Activated T-helper 1 cell treated with anti-CD3 and anti-CD28 coated beads, Interleukin-2, amount 50 U/mL, for 16 hours (primary cell): ENCODE measurements at places on chromosomes 2 and 18.

DNA sequence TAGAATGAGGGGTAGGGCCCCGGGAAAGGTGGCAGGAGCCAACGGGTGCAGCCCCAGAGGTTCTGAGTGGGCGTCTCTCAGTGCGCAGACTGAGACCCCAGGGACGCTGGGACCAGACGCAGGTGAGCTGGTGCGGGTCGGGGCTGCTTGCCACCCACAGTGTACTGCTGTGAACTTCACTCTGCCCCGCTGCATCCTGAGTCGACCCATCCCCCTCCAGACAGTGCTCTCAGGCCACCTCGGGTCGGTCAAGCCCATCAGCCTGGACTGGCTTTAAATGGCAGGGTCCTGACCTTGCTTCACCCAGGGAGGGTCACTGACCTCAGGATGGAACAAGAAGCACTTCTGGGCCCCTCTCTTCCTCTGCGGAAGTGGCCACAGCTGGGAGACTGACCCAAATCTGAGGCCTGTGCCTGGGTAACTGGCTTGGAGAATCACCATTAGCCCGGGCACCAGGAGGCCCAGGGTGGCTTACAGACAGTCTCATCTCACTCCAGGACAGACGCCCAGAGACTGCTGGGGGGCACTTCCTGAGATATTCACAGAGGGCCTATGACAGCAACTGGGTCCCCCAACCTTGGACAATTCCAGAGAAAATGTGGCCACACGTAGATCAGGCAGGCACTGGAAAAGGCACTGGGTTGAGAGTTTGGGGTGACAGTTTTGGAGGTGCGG is 23.7 kb upstream of the BOK start:
- DNase-seq: no peak

- DNase-seq: no peak
Observed at GRCh38 chr2:57490741-57491140, 555.9 kb upstream of the VRK2 start.

- no peak for DNase-seq
Observed at GRCh38 chr2:38207168-38207567, 131.2 kb upstream of the CYP1B1 start.

GRCh38 chr2:128178650-128179460 is 87.9 kb downstream of the UGGT1 start:
- no peak for DNase-seq

- no peak for DNase-seq
Observed at GRCh38 chr2:145194673-145195072, 674.8 kb upstream of the ZEB2 start.

GRCh38 chr2:226579519-226579918 is 220.1 kb downstream of the IRS1 start:
- DNase-seq: no peak

DNA sequence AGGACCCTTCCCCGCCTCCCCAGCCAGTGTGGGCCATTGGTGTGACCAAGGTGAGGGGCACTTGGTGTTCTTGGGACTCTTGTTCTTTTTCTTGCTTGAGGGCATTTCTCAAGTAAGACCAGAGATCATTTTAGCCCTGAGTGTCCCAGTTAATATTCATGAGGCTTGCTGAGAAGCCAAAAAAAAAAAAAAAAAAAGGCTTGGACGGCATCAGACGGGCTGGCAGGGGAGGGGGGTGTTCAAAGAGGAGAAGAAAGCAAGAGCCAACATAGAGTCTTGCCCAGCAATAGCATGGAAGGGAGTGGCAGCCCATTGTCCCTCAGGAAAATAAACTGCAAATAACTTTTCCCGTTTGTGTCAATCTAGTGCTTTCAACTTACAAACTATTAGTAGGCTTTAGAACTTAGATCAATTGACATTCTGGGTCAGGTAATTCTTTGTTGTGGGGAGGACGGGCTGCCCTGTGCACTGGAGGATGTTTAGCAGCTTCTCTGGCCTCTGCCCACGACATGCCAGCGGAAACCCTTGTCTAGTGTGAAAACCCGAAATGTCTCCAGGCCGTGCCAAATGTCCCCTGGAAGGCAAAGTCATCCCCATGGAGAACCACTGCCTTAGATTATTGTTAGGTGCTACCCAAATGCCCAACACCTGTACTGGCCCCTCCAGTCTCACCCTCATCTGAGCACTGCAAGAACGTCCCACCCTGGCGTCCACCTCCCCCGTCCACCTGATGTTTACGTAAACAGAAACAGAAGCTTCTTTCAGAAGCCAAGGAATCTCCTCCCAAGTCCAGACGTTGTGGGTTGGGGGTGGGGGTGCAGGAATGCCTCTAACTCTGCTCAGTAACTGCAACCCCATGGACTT is 163.4 kb downstream of the BCL2 start:
- no peak for DNase-seq
